ENCODE measurements at places on chromosomes 6 and 20.

DNA sequence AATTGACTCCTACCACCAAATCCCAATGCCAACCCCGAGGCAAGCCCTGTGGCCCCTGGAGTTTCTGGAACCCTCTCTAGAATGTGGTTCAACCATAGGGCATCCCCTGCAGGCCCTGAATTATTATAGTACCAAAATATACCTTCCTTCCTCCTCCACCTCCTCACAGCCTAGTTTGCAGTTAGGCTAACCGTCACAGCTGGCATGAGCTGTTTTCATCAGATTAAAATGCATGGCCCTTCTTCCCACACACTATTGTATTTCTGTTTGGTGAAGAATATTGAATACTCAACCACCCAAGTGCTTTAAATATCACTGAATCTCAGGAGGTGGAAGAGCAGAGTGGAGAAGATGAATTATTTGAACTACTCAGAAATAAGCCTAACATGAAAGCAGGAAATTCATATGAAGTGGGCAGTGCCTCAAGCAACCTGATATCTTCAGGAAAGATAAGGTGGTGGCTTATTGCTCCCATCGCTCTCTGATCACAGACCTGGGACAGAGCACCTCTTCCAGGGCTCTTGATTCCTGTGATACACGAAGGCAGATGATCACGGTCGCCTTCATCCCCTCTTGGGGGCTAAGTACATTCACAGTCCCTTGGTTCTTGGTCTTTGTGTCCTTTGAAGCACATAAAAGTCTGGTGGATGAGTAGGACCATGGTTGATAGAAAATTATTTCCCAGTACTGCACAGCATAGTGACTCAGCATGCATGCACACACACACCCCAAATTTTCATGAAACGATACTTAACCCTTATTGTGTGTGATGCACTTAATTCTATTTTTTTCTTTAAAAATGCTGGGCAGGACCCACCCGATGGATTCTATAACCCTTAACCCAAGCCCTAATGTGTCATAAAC lies 90.9 kb downstream of the PSMG4 start:
- DNase-seq = no peak

GRCh38 chr6:82078286-82078908 lies 169.1 kb downstream of the IBTK start:
- DNase-seq = no peak

DNA sequence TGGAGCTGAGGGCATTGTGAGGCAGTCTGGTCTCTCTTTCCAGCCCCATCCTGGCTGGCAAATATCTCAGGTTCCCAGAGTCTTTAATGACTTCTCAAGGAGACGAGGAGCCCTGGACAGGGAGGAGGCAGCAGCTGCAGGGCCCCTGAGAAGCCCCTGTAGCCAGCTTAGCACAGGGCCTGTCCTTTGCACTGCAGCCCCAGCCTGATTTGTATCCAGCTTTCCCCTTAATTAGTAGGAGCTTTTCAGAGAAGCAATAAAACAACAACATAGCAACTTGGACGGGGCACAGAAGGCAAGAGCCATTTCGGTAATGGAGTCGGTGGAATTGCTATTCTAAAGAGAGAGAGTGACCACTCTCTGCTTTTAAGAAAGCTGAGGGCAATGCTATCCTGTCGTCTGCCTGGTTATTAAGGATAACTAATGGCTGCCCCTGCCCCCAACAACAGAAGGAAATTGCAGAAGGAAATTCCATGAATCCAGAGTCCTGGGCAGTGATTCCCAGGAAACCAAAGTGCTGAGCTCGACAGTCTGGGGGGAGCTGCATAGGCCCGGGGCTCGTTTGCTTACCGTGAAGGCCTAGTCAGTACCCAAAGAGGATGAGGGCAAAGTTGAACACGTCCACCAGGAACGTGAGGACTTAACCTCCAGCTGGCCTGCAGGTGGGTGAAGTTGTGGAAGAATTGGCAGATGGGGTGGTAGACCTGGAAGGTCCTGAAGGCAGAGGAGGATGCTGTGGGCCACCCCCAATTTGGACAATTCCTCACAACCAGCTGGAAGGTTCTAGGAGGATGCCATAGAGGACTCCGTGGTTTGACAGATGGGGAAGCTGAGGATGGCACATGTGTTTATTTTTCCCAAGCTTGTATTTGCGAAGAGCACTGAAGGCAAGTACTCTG lies 50.3 kb downstream of the NPEPL1 start:
- DNase-seq = no peak

DNA sequence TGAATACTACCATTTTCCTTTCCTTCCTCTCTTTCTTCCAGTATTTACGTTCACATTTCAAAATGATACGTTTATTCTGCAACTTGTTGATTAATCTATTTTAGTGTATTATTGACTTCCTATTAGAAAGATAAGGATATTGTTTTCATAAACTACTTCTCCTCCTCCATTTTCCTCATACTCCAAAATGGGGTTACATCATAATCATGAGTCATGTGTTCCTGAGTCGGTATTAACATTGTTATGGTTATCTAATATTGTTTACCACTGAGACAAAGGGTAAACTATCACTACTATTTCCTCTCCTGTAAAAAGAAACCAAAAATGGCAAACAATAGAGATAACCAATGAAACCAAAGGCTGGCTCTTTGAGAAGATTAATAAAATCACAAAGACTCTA lies 126.5 kb upstream of the CDYL start:
- no peak for DNase-seq

DNA sequence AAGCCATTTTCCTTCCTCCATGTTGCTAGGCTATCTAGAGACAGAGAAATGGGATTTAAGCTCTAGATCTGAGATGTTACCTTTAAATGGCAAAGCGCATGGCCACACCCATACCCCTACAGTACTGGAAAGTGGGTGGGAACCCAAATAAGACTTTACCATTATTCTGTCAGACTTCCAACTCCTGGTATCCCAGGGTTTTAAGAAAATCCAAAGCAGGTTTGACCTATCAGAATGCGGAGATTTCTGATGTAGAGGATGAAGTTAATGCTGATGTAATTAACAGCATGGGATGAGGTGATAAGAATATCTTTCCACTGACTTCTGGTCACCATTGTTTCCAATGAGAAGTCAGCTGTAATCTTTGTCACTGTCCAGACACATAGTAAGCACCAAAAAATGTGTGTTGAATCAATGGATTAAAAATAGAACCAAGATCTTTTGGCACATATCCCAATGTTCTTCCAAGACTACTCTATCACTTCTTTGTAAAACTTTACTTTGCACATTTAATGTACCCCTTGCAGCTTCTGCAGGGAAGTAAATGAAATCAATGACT lies 140.8 kb upstream of the INSM1 start:
- no peak for DNase-seq

DNA sequence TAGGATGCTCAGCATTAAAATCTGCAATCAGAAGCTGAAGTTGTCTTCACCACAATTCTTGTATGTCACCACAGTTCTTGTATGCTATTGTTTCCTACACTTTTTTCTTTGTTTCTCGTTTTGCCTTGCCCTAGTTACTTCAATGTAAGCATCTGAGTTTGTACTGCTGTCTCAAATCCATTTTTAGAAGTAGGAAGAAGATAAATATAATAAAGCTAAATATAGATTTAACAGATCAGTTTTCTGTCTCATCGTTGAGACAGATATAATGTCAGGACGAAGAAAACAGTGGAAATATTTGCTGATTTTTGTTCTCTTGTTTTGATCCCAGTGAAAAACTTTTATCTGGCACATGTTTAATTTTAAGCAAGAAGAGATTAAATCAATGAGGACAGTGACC lies 318.0 kb downstream of the QKI start:
- DNase-seq = no peak
